Stomach (tissue), 19 donors: ENCODE measurements at places on chromosomes 1 and 21. TPM values are rescaled to one million over a fixed set of nuclear protein-coding genes. Genes with fewer than 3 reads are reported as not detected.

GRCh38 chr21:36122977-36123376, 11.9 kb upstream of the CBR3 start:
- H3K4me1 ChIP-seq = peaks cover 4% of the 10 kb centered on the region
- H3K36me3 ChIP-seq = no peaks in the 10 kb centered on the region
- H3K27me3 ChIP-seq = no peaks in the 10 kb centered on the region
- H3K27ac ChIP-seq = no peak overlapping the region

- no peak overlapping the region for H3K27ac ChIP-seq
- H3K27me3 ChIP-seq = peaks cover 36% of the 10 kb centered on the region
- no peak for DNase-seq
- no peaks in the 10 kb centered on the region for H3K36me3 ChIP-seq
- H3K4me3 ChIP-seq = no peak overlapping the region
Observed at GRCh38 chr1:90710579-90711536, 6.2 kb downstream of the BARHL2 start.

GRCh38 chr1:61270761-61271411, 188.5 kb downstream of the NFIA start:
- no peak overlapping the region for H3K27ac ChIP-seq
- H3K4me1 ChIP-seq = peaks cover 49% of the 10 kb centered on the region
- no peaks in the 10 kb centered on the region for H3K36me3 ChIP-seq
- no peak for DNase-seq
- no peak overlapping the region for H3K4me3 ChIP-seq
- H3K27me3 ChIP-seq = no peaks in the 10 kb centered on the region

The DNASE2B gene
- total RNA-seq = not detected

The MYOG gene
- not detected for total RNA-seq
